A375 (cell line): ENCODE measurements at places on chromosomes 6 and 20. TPM values are rescaled to one million over a fixed set of nuclear protein-coding genes. Genes with fewer than 3 reads are reported as not detected.

THEMIS gene
- total RNA-seq, result not detected in 2 replicates

CRISP3 gene
- not detected in 2 replicates for total RNA-seq

CNKSR3 gene
- total RNA-seq, result 2.3 and 3.9 TPM in 2 replicates

KIAA1755 gene
- total RNA-seq, result 4.4 and 7.7 TPM in 2 replicates

CDH26 gene
- 0.24 and 0.94 TPM in 2 replicates for total RNA-seq

CFB gene
- total RNA-seq, result 0.60 and 1.6 TPM in 2 replicates

DOK5 gene
- total RNA-seq, result 0.40 and 0.53 TPM in 2 replicates

PTCHD4 gene
- total RNA-seq, result 1.5 and 1.8 TPM in 2 replicates

RUNX2 gene
- total RNA-seq, result 1.4 and 1.5 TPM in 2 replicates

APCDD1L gene
- not detected in 2 replicates for total RNA-seq

LY6G6D gene
- total RNA-seq, result not detected in 2 replicates

FAM209A gene
- total RNA-seq, result 0.61 TPM in 1 of 2 replicates, not detected in the other

CST7 gene
- total RNA-seq, result not detected in 2 replicates

SYCP2L gene
- total RNA-seq, result 1.8 and 2.7 TPM in 2 replicates

ADGRF5 gene
- total RNA-seq, result 0.05 TPM in 1 of 2 replicates, not detected in the other

TAAR6 gene
- total RNA-seq, result not detected in 2 replicates

TRERF1 gene
- 2.0 and 2.4 TPM in 2 replicates for total RNA-seq

GNAS-AS1 gene
- total RNA-seq, result 5.1 and 8.4 TPM in 2 replicates

PPP1R18 gene
- 43.3 and 52.6 TPM in 2 replicates for total RNA-seq

C20orf202 gene
- not detected in 2 replicates for total RNA-seq

PSORS1C1 gene
- total RNA-seq, result 1.1 and 8.5 TPM in 2 replicates

DNAH8 gene
- total RNA-seq, result 0.03 TPM in 1 of 2 replicates, not detected in the other

GPSM3 gene
- 13.7 and 15.4 TPM in 2 replicates for total RNA-seq

DPPA5 gene
- total RNA-seq, result not detected in 2 replicates

SEC23B gene
- total RNA-seq, result 56.8 and 62.0 TPM in 2 replicates

POU5F1 gene
- 0.21 TPM in 1 of 2 replicates, not detected in the other for total RNA-seq

LAMP5 gene
- not detected in 2 replicates for total RNA-seq

TSHZ2 gene
- total RNA-seq, result 1.1 and 1.5 TPM in 2 replicates

DNPH1 gene
- 133 and 159 TPM in 2 replicates for total RNA-seq

PPP1R3D gene
- total RNA-seq, result 4.0 and 4.3 TPM in 2 replicates

ADTRP gene
- total RNA-seq, result 1.1 and 1.4 TPM in 2 replicates

OVOL2 gene
- 0.37 and 0.72 TPM in 2 replicates for total RNA-seq

ARHGAP18 gene
- 20.9 and 25.0 TPM in 2 replicates for total RNA-seq

MUCL3 gene
- total RNA-seq, result not detected in 2 replicates

COQ3 gene
- total RNA-seq, result 9.0 and 10.4 TPM in 2 replicates

BHLHE23 gene
- not detected in 2 replicates for total RNA-seq

IL17A gene
- total RNA-seq, result not detected in 2 replicates

RIPPLY2 gene
- 0.11 TPM in 1 of 2 replicates, not detected in the other for total RNA-seq

CCN6 gene
- total RNA-seq, result 1.1 and 2.5 TPM in 2 replicates

DSTN gene
- total RNA-seq, result 120 and 151 TPM in 2 replicates

CASS4 gene
- 0.03 and 0.04 TPM in 2 replicates for total RNA-seq

STMND1 gene
- not detected in 2 replicates for total RNA-seq

FRK gene
- total RNA-seq, result 0.03 and 0.04 TPM in 2 replicates

PBX2 gene
- 19.9 and 33.7 TPM in 2 replicates for total RNA-seq

GZF1 gene
- total RNA-seq, result 12.4 and 16.4 TPM in 2 replicates

TSBP1 gene
- total RNA-seq, result 0.08 TPM in 1 of 2 replicates, not detected in the other

PHACTR2 gene
- total RNA-seq, result 7.5 and 10.4 TPM in 2 replicates
